Thoracic aorta (tissue), 2 donors: ENCODE measurements at places on chromosomes 12 and 14. TPM values are rescaled to one million over a fixed set of nuclear protein-coding genes. Genes with fewer than 3 reads are reported as not detected.

DNA sequence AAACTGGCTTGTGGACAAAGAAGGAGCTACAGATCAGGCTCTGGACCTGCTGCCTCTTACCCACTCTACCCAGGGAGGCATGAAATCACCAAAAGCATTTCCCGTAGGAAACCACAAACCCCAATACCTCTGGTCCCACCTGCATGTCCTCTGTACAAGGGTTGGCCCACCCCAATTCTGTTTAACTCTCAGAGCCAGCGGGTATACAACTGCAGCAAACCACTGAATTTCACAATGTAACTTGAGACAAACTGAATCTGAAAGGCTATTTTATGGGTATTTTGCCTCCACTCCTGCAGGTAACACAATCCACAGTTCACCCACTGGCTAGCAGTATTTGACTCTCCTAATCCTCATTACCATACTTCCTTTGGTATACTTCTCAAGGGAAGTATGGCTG, 16.5 kb downstream of the SIX1 start:
- no peak for DNase-seq
- H3K4me3 ChIP-seq: no peak overlapping the region
- peaks cover 6% of the 10 kb centered on the region for H3K4me1 ChIP-seq
- H3K36me3 ChIP-seq: no peaks in the 10 kb centered on the region

DNA sequence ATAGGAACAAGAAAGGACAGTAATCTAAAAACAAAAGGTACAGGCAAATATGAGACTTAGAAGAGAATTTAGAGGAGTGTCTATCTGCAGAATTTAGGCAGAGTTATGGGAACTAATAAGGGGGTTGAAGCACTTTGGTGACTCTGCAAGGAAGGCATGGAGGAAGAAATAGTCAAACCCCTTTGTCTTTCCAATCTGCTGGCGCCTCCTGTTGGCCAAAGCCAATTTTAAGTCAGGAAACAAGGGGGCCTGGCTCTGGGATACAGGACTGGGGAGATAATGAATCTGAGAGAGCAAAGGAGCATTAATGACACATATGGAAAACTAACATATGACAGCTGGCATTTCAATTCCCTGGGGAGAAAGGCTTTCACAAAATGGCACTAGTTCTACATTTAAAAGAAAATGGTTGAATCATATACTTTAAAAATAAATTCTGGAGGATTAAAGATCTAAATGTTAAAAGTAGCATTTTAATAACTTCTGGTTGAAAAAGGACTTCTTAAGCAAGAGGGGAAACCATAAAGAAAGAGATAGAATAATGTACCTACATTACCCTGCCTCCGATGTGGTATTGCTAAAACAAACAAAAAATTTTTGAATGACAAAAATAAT, 48.5 kb upstream of the CSRP2 start:
- DNase-seq: no peak
- no peak overlapping the region for H3K4me3 ChIP-seq

GRCh38 chr12:48442179-48442847, 30.0 kb upstream of the ANP32D start:
- H3K27ac ChIP-seq: no peak overlapping the region
- H3K4me1 ChIP-seq: no peaks in the 10 kb centered on the region
- DNase-seq: no peak

GRCh38 chr12:101074940-101075680, 134.9 kb downstream of the SLC5A8 start:
- H3K27ac ChIP-seq: no peak overlapping the region
- H3K36me3 ChIP-seq: no peaks in the 10 kb centered on the region
- peaks cover 39% of the 10 kb centered on the region for H3K4me1 ChIP-seq
- H3K4me3 ChIP-seq: no peak overlapping the region

CREBL2 gene
- total RNA-seq: 41.7 TPM

GRCh38 chr12:75709503-75709902, 198.1 kb upstream of the KRR1 start:
- H3K36me3 ChIP-seq: no peaks in the 10 kb centered on the region
- no peak overlapping the region for H3K27ac ChIP-seq
- no peaks in the 10 kb centered on the region for H3K27me3 ChIP-seq
- DNase-seq: no peak
- no peak overlapping the region for H3K4me3 ChIP-seq

IAPP gene
- not detected for total RNA-seq

DNA sequence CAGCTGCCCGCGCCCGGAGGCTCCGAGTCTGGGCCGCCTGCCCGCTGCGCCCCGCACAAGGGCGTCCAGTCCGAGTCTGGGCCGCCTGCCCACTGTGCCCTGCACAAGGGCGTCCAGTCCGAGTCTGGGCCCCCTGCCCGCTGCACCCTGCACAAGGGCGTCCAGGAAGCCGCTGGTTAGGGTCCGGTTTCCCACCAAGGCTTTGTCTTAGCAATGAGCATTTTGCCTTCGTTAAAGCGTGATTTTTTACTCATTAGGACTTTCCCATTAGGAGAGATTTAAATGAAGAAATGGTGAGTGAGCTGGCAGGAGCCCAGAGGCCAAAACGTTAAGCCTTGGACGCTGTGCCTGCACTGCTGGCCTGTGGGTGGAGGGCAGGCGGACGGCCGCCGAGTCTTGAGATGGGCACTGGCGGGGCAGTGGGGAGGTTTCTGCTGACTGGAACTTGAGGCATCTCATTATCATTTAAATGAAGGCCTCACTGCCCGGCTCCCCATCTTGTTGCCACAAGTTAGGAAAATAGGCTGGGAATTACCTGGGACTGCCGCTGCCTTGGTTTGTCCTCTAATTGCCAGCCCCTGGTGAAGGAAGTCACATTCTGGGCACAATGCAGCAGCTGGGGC, 36.0 kb downstream of the FBRSL1 start:
- H3K4me1 ChIP-seq: no peaks in the 10 kb centered on the region
- no peak overlapping the region for H3K4me3 ChIP-seq
- H3K36me3 ChIP-seq: no peaks in the 10 kb centered on the region

DUSP16 gene
- total RNA-seq: 23.4 TPM

DNA sequence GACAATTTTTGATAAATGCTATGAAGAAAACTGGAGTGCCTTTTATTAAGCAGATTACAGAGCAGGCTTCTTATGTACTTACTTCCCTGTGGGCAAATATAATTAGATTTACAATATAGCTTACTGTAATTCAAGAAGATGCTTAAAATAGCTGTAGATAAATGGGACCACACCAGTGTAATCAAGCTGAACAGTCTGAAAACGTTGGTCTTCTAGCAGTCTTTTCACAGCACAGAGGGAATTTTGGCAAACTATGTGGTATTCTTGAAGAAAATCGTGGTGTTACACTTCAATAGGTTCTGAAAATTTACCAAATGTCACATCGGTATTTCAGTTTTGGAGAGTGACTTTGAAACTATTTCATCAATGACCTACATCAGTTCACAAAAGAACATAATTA, 47.7 kb downstream of the SLC16A7 start:
- H3K4me1 ChIP-seq: no peaks in the 10 kb centered on the region
- no peaks in the 10 kb centered on the region for H3K27me3 ChIP-seq
- H3K4me3 ChIP-seq: no peak overlapping the region
- no peak for DNase-seq
- no peaks in the 10 kb centered on the region for H3K36me3 ChIP-seq
- H3K27ac ChIP-seq: no peak overlapping the region

DNA sequence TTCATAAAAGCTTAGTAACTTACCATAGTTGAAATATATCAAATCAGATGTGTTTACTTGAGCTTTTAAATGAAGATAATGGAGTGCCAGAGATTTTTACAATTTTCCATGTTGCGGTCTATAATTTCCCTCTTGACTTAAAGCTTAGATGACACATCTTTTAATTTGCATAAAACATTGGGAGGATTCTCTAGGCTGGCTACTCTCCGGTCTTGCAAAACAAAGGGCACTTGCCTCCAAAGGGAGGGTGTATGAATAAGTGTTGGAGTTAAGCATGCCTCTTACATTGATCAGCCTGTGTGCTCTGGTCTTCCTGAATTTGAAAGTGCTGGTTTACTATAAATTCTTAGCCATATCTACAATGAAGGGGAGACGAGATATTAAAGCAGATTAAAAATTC, 336.4 kb upstream of the NAV3 start:
- no peak overlapping the region for H3K27ac ChIP-seq
- no peaks in the 10 kb centered on the region for H3K27me3 ChIP-seq
- no peaks in the 10 kb centered on the region for H3K36me3 ChIP-seq
- no peaks in the 10 kb centered on the region for H3K4me1 ChIP-seq

NKX2-1 gene
- total RNA-seq: not detected

- no peak for DNase-seq
- no peak overlapping the region for H3K27ac ChIP-seq
- H3K36me3 ChIP-seq: no peaks in the 10 kb centered on the region
- no peaks in the 10 kb centered on the region for H3K27me3 ChIP-seq
These were observed 153.9 kb downstream of the EMP1 start for GRCh38 chr12:13350381-13350780.

- no peaks in the 10 kb centered on the region for H3K4me1 ChIP-seq
- no peak for DNase-seq
- no peaks in the 10 kb centered on the region for H3K27me3 ChIP-seq
- no peaks in the 10 kb centered on the region for H3K36me3 ChIP-seq
- H3K27ac ChIP-seq: no peak overlapping the region
These were observed 9.1 kb downstream of the PRKCH start for GRCh38 chr14:61330511-61330910.

GRCh38 chr14:70188322-70188658, 461 bp downstream of the SLC8A3 start:
- DNase-seq: no peak
- no peak overlapping the region for H3K27ac ChIP-seq
- peak overlapping the region; percentile 63 for H3K4me3 ChIP-seq
- H3K4me1 ChIP-seq: peaks cover 14% of the 10 kb centered on the region
- no peaks in the 10 kb centered on the region for H3K36me3 ChIP-seq
- no peaks in the 10 kb centered on the region for H3K27me3 ChIP-seq

- peak overlapping the region; percentile 45 for H3K4me3 ChIP-seq
- DNase-seq: no peak
- peak overlapping the region; percentile 53 for H3K27ac ChIP-seq
These were observed 53.3 kb upstream of the NCOR2 start for GRCh38 chr12:124620606-124621295.
